Caudate nucleus (tissue), 63 donors: ENCODE measurements at places on chromosomes 1 and 21.

DNA sequence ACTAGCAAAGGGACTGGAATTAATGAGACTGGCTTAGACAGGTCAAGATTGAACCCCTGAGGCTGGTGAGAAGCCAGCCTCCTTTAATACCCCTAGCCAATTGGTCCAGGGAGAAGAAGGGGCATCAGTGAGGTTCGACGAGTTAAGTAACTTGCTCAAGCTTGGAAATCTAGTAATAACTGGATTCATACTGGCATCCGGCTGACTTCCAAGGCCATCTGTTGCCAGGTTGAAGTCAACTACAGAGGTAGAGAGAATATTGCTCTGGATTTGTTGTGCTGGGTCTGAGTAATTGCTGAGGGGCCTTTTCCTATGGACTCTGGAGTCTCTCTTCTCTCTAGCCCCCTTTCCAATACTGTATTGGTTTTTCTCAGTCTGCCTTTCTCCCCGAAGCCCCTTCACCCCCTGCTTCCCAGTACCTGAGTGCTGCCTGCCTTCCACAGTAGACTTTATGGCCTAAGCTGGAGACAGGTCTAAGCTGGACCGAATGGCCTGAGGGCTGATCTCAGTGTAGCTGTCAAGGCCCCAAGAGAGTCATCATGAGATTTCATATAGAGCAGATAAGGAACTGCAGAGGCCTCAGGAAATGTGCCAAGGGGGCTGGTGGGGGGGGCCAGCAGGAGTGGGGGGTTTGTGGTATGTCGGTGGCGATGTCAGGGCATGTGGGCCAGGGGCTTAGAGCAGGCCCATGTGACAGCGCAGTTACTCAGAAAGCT is 42.4 kb upstream of the IL19 start:
- no peak for DNase-seq

DNA sequence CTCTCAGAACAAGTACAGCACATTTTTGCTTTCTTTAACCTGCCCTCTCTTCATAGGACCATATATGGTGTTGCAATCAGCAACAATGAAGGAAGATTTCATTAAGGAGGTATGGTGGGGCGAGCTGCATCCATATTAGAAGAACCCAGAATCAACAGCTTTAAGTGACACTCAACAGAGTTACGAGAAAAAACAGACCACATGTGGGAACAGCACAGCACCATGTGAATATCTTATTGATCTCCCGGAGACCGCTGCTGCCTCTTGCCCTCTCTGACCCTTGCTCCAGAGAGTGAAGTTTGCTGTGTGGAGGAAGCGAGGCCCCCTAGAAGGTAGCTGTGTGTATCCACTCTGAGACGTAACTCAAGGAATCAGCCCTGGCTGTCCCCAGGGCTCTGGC is 12.9 kb downstream of the RAB42 start:
- no peak for DNase-seq

GRCh38 chr21:34147792-34148418 is 74.5 kb downstream of the MRPS6 start:
- DNase-seq = no peak

- no peak for DNase-seq
Measured at GRCh38 chr1:66681686-66682085, 70.6 kb upstream of the DYNLT5 start.

GRCh38 chr1:207902566-207902965 is 8.4 kb downstream of the CD34 start:
- DNase-seq = no peak

- DNase-seq = no peak
Measured at GRCh38 chr1:223180731-223181321, 37.8 kb upstream of the TLR5 start.

DNA sequence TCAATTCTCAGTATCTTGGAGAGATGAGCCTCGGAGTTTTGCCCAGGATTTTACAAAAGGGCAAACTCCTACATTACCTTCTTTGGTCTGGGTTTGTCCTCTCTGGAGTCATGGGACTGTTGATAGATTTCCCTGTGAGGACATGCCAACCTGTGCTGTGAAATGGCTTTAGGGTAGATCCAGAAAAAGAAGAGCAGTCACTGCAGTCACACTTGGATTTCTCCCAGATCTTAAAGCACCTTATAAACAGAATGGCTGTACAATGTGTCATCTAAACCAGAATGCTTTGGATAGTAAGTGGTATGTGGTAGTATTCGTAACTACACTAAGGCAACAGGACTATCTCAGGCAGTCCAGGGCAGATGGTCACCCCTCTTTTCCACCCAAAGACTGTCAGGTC is 1.9 kb upstream of the CSRP1 start:
- DNase-seq = no peak

GRCh38 chr1:114588196-114588689 is 6.8 kb upstream of the BCAS2 start:
- no peak for DNase-seq

DNA sequence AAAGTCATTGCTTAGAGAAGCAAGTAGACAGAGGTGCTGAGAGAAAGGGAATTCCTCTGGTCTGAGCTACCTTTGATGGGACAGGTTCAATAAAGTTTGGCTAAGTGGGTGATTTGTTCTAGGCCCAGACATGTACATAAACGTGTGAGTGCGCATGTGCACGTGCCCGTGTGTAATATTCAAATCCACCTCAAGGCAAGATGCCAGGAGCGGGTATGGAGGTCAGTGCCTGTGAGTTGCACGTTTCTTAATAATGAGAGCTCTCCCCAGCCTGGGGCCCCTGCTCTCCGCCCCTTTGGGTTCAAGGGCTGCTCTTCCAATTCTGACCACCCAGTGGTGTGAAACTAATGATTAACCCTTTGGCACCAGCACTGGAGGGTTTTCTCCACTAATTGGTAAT is 53.8 kb upstream of the LMO4 start:
- no peak for DNase-seq

DNA sequence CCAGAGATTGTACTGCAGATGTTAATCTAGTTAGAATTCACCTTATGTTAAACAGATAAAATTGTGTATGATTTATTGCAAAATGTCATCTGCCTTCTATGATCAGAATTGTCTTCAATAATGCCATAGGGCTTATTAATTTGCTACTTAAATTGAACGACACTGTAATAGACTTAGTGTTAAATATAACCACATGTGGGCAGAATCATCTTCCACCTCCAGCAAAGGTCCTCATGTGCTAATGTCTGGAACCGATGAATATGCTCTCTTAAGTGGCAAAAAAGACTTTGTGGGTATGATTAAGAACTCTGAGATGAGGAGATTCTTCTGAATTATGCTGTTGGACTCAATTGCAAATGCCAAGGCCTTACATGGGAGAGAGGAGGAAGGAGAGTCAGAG is 4.3 kb downstream of the OR2T11 start:
- DNase-seq = no peak

GRCh38 chr1:61253912-61254633 is 171.7 kb downstream of the NFIA start:
- no peak for DNase-seq

DNA sequence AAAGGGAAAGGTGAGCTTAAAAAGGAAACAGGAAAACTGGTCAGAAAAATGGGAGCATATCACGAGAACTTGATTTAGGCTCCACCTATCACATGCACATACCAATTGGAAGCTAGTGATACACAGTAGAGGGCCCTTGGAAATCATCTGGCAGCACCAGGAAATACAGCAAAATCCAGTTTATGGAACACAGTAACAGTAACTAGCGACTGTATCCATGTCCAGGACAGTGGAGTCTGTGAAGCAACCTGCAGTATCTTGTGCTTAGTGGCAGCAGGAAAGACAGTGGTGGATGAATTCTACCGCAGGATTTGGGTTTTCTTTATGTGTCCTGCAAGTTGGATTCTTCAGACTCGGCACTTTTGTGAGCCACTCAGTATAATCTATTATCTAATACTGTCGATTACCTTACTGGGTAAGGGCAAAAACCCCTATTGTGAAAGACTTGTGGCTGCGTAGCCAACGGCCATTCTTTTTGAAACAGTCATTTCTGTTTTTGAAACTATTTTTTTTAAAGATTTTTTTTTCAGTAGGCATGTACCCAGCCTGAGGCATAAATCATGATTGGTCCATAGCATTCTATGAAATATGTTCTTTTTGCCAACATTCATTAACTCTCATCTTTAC is 1.6 kb upstream of the KDM4A start:
- DNase-seq = no peak

- no peak for DNase-seq
Measured at GRCh38 chr1:198007687-198008607, 90.8 kb downstream of the LHX9 start.

GRCh38 chr1:8217011-8217711 is 100.8 kb upstream of the SLC45A1 start:
- DNase-seq = no peak

GRCh38 chr1:224106568-224107281 is 7.2 kb upstream of the FBXO28 start:
- no peak for DNase-seq

GRCh38 chr1:223137455-223138085 is 5.5 kb downstream of the TLR5 start:
- no peak for DNase-seq
